Coronary artery (tissue), 2 donors: ENCODE measurements at places on chromosomes 11 and 22.
A peak's percentile ranks its signal among the peaks of the same experiment; 100 is the strongest.

DNA sequence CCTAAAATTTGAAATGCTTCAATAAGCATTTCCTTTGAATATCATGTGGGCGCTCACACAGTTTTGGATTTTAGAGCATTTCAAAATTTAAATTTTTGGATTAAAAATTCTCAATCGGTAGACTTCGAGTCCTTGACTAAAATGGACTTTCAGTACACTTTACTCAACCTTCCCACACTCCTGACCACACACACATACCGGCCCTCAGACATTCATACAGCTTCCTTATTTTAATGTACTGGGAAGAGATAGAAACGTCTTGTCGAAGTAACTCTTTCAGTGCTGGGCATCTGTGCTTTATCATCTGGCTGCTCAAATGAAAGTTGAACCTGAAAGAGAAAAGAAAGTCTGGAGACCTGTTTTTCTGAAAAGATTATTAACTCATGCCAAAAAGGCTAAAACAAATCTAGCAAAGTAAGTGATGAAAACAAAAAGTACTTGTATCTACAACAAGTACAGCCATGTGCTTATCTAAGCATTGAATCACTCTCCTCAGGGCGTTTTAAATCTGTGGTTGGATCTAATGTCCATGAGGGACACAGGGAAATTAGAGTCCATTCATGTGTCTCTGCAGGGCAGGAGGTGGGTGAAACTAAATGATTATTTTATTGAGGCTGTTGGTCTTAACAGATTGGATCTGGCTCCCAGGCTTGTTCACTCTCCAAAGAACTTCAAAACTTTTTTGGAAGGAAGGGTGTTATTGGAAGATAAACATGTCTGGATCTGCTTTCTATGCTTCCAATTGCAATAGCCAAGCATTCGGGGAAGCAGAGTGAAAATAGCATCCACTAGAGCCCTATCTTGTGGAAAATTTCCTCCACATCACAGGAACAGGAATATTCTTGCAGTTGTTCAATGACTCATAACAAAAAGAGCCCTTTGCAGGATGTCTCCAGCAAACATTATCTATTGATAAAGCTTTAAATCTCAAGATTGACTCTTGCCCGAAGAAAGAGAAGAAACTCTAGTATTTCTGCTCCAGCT, 47.0 kb downstream of the CARD18 start:
- no peak for DNase-seq

DNA sequence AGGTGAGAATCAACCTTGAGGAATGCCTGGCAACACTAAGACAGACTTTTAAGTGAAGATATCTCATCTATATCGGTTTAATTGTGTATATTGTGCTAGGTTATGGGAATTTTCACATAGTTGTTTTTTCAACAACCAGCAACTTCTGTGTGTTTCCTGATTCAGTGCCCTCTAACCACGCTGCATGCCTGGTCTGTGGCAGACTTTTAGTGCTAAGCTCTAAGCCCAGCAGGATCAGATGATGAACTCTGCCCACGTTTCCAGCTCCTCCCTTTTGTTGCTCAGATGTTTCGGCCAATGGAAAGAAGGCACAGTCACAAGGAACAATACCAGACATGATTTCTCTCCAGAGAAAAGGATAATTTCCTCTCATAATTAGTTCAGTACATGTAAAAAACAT, 1.4 kb upstream of the VWA5A start:
- DNase-seq, result no peak

GRCh38 chr22:16953206-16954059, 54.6 kb downstream of the GAB4 start:
- no peak for DNase-seq

DNA sequence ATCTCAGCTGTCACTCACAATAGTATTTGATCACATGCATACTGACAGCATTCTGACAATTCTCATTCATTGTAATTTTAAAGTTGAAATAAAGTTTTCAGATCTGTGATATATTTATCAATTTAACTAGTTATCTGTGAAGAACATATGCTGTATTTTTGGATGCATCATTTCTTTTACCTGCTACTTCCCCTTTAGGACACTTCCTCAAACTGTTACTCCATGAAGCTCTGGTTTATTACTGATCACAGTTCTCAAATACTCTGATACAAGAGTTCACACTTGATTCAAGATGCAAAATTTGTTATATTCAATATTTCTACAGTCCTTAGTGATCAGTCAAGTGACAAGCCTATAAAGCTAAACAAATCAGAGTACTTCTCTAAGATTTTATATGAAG, 1655.2 kb downstream of the LRRC4C start:
- no peak for DNase-seq

GRCh38 chr11:76791861-76792260, 8.7 kb downstream of the TSKU start:
- DNase-seq, result peak; percentile 71

GRCh38 chr11:127576210-127576609, 575.6 kb upstream of the KIRREL3 start:
- DNase-seq, result no peak

- no peak for DNase-seq
Measured at GRCh38 chr11:33634291-33634834, 66.3 kb downstream of the C11orf91 start.

DNA sequence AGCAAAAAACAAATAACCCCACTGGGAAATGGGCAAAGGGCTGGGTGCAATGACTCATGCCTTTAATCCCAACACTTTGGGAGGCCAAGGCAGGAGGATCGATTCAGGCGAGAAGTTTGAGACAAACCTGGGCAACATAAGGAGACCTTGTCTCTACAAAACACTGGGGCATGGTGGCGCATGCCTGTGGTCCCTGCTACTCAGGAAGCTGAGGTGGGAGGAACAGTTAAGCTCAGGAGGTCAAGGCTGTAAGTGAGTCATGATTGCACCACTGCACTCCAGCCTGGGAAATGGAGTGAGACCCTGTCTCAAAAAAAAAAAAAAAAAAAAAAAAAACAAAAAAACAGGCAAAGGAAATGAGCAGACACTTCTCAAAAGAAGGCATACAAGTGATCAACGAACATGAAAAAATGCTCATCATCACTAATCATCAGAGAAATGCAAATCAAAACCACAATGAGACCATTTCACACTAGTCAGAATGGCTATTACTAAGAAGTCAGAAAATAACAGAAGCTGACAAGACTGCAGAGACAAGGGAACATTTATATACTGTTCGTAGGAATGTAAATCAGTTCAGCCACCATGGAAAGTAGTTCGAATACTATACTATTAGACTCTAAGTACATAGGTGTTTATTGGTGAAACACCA, 48.2 kb upstream of the SMCO4 start:
- no peak for DNase-seq

GRCh38 chr11:89433278-89433677, 57.9 kb downstream of the NOX4 start:
- no peak for DNase-seq

- no peak for DNase-seq
Measured at GRCh38 chr22:31495343-31495742, 993 bp upstream of the SFI1 start.

DNA sequence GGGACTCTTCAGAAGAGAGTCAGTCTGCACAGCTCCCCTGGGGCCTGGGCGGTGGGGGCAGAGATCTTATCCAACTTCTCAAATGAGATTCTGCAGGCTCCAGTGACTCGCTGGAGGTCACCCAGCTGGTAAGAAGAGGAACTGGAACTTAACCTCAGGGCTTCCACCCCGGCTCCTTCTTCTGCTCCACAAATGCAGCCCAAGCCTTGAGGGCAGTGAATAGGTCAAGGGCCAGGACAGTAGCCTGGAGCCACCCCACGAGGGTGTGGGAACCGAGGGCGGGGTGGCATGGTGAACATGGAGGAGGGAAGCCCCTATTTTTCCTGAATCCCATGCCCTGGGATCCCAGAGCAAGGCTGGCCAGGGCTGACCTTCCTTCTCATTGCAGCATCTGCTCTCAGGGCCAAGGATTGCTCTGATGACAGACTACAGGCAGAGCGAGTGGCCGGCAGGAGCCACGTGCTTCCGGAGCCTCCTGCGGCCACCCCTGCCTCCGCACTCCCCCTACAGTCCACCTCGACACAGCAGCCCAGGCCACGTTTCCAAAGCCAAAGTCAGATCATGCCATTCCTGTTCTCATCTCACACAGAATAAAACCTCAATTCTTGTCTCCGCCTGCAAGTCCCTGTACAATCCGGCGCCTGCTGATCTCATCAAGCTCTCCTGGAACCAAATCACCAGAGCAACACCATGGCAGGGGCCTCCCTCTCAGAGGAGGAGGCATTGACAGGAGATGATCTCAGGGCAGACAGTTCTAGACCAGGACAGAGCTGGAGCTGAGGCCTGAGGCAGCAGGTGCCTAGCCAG, 21.1 kb upstream of the UPK3A start:
- no peak for DNase-seq

DNA sequence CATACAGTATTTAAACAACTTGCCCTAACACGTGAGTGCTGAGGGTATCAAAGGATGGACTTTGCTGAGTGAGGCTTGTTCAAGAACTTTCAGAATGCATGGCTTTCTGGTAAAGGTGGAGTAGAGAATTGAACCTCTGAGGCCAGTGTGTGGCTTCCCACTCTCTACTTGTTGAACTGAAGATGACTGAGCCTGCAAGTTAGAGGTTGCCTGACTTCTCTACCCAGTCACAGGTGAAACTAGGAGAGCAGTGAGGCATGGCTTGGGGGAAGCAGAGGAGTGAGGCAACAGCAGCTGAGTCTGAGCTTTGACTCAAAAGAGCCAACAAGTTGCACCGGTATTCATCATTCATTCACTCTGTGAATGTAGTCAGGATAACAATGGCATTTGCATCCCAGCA, 256.4 kb upstream of the SESN3 start:
- no peak for DNase-seq

- DNase-seq, result no peak
Measured at GRCh38 chr11:118295815-118296454, 8.6 kb upstream of the CD3E start.

DNA sequence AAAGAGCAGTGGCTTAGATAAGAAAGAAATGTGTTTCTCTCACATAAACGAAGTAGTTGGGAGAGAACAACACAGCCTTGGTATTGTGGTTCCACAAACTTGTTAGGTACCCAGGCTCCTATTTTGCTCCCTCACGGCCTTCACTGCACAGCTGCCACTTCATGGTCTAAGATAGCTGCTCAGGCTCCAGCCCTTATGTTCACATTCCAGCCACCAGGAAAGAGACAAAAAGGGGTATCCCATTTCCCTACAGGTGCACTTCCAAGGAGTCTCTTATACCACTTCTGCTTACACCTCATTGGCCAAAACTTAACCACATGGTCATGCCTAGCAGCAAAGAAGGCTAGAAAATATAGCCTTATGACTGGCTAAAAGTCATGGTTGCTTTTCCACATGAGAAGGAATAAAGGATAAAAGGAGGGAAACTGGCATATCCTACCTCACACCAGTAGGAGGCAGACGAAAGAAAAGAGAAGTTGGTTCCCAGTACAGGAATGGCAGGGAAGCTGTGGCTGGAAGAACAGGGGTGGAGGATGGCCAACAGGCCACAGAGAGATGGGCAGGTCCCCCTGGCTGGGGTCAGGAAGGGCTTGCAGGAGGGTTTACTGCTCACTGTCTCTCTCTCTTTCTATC, 5.4 kb upstream of the HDHD5 start:
- DNase-seq, result no peak

DNA sequence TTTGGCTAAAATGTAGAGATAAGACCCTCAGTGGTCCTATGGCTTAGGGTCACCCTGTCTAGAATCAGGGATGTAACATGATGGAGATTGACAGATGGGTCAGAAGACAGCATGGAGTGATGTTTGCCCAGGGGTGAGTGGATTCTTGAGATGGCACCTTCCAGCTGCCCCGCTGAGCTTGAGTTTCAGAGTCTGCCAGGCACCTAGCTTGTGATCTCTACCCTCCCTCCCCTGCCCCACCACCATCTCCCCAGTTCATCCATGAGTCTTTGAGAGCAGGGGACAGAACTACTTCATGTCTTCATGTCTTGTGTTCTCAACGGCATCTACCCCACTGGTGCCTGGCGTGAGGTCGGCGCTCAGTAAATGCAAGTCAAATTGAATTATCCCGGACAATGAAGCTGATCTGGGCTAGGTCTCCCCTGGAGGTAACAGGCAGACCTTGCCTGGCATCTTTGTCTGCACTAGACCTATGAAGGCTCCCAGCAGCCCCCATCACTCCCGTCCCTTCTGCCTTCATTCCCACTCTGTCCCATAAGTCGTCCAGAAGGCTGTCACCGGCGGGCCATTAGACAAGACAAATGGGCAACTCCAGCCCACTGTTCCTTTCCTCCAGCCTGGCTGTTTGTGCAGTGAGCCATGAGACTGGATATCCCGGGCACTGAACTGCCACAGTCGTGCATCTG, 239.2 kb upstream of the TBCEL start:
- DNase-seq, result peak; percentile 54

DNA sequence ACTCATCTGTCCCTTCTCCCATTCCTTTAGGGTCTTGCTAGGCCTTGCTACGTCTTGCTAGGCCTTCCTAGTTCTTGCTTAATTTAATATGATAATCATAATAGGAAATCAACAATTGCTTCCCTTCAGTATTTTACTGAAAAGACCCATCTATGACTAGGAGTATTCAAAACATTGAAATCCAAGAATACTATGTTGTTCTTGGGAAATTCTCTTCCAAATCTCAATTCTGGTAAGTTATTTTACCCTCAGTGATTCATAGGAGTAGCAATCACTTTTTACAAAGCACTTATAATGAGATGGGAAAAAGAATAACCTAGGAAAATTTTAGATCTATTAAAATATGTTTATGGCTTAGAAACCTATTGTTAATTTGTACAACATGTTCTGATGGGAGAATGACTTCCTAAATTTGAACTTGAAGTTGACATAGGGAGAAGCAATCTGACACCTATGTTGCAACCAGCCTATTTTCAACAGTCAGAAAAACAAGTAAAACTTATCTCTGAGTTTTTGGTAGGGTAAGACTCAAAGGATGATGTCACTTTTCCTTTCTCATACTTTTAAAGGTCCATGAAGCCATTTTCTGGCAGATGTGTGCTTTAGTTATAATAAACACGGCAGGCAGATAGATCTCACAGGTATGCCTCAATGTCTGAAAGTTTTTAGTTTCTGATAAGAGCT, 29.5 kb upstream of the HIPK3 start:
- no peak for DNase-seq

- no peak for DNase-seq
Measured at GRCh38 chr22:50706481-50707125, 31.4 kb upstream of the ACR start.

GRCh38 chr22:45757068-45757467, 85.4 kb downstream of the ATXN10 start:
- DNase-seq, result no peak

- no peak for DNase-seq
Measured at GRCh38 chr22:39139933-39140332, 12.5 kb downstream of the CBX7 start.

DNA sequence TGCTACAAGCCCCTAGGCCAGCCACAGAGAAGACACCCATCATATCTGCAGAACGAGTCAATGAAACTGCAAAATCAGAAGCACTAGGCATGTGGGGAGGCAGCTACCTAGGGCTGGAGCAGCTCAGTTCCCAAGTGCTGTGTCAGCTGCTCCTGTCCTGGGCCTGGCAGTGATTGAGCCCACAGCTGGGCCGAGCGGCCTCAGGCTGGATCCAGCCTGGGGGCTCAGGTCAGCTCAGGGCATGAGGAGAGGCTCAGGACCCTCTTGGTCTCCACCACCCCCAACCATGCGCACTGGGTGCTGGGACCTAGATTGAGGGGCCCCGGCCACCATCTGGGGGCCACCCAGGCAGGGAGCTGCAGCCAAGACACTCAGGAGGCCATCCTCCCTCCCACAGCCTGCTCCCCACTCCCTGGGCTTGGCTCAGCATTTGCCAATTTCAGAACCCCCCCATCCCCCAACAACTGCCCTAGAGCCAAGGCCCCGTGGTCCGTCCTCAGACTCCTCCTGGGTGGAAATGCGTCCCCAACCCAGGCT, 2.4 kb upstream of the TNNT3 start:
- DNase-seq, result no peak
